ENCODE measurements at places on chromosomes 5 and 9.

- DNase-seq: no peak
Measured at GRCh38 chr9:28503573-28503972, 930.3 kb upstream of the C9orf72 start.

DNA sequence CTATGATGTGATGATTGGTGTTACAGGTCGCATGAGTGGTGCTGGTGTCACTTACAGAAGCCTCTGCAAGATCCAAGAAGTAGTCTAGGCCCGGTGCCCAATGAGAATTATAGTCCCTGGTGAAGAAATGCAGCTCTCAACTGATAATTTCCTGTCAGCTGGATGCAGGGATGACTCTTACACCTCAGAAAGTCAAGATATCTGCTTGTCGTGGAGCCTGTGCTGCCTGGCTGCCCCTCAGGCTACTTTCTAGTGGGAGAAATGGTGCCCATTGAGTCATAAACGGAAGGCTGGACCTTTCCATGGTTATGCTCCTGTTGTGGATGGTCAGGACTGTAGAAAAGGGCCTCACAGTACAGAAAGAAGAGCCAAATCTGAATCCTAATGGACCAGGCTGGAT lies 46.8 kb upstream of the NXNL2 start:
- no peak for DNase-seq

DNA sequence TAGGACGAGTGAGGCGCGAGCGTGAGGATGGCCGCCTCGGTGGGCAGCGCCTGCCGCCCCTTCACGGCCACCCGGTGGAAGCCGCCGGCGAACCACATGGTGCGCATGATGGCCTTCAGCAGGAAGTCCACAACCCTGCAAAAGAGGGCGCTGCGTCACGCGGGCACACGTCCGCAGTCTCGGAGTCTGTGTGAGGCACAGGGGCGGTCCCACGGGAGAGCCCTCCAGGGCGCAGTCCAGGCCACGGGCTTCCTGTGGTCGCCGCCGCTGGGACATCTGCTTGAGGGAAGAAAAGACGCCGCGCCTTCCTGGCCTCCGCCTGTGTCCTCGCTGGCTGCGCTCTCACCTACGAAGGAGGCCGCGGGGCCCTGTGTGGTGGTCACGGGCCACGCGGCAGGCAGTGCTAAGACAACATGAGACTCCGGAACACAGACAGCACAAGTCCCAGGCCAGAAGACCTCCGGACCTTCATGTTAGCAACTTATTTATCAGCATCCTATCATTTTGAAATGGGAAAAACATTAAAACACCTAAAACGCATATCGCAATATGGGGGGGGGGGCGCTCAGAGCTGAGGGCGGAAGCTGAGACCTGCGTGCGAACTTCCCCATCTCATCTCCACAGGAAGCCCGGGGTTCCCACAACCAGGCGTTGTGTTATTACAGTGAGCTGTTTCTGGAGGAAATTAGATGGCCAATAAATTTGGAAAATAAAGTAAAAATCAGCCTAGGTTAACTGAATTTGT lies 28.8 kb downstream of the LPCAT1 start:
- no peak for DNase-seq

DNA sequence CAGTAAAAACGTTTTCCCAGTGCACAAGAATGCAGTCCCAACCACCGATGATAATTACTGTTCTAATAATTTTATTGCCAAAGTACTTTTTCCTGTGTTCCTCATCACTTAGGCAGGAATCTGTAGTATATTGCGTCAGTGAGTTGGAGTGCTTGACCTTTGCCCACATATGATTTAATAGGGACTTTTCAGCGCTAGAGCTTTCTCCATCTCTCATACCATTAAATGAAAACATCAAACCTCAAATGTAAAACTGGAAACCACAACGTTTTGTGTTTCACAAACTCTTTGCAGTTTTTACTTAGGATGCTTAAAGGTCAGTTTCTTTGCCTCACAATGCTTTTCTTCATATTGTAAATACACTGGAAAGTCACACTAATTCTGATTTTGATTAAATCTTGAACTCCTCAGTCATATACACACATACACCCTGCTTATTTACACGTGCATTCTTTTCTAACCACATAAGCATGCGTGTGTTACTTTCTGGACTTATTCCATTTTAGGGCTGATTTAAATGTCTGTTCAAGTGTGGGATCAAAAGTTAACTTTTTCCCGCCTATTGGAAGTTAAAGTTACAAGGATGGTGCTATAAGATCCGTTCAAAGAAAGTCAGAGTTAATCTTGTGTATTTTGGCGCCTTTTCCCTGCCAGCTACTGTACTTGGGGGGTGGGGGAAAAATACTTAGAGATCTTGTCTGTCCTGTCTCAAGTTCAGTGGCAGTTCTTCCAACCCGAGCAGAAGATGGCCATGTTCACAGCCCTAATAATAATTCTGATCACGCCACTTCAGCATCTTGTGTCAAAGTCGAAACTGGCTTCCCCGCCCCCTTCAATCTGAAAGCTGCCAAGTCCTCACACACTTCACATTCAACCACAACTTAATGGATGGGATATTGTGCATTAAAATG lies 6.6 kb upstream of the NFIB start:
- DNase-seq: no peak

GRCh38 chr5:176383248-176383905 lies 5.0 kb downstream of the NOP16 start:
- no peak for DNase-seq

GRCh38 chr9:97484134-97484533 lies 17.3 kb upstream of the TMOD1 start:
- no peak for DNase-seq

- DNase-seq: no peak
Measured at GRCh38 chr9:93223260-93224180, 39.6 kb downstream of the WNK2 start.

DNA sequence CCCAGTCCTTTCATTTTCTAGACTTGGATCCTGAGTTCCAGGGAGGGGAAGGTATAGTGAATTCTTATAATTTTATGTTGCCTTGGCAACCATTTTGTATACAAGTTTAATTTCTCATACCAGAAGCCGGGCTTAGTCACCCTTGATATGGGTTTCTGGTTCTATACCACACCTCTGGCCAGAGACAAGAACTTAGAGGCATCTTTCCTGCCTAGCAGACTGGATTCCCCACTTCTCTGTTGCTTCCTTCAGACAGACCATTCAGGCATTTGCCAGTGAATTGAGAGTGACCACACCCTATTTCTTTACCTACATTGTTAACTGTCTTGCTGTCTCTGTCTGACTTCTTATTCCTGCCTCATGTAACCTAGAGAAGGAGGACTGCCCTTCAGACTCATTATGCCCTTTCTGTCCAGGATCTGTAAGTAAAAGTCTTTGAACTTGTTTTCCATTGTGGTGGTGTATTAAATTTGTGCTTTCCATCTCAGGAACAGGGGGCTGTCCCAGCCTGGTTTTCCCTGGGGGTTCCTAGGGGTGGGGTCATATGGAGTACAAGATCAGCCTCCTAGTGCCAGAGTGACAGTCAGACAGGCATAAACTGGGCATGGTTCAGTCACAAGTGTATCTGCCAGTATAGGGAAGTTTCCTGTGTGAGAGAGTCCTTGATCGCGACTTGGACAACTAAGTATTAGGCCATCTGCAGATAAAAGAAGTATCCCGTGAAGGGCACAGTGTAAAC lies 27.4 kb downstream of the TNFSF8 start:
- DNase-seq: no peak

DNA sequence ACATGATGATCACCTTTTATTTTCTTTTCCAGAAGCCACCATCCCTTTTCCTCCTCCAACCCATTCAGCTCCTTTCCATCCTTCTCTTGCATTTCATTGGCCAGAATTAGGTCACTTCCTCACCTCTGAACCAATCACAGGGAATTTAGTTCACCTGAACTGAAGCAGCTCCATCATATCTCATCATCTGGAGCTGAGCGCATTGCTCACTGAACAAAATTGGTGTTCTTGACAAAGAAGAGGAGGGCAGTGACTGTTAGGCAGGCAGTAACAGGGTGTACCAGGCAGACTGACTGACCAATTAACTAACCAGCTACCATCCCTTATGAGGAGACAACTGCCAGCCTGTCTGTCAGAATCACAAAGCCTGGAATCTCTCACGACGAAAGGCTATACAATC lies 1.8 kb upstream of the ZNF354A start:
- DNase-seq: no peak

DNA sequence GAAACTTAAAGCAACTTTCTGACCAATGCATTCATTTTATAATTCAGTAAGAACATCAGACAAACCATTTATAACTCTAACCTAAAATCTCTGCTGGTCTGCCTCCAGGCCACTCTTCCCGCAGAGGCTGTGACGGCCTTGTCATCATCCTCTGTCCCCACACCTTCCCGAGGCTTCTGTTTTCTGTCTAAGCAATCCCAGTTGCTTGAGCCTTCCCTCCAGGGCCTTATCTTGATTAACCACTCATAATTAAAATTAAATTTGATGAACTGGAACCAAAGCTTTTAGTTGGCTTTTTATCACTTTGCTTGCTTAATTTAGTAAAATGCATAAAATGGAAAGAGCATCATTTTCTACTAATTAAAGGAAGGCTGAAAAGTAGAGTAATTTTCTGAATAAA lies 312.4 kb downstream of the DIRAS2 start:
- no peak for DNase-seq

DNA sequence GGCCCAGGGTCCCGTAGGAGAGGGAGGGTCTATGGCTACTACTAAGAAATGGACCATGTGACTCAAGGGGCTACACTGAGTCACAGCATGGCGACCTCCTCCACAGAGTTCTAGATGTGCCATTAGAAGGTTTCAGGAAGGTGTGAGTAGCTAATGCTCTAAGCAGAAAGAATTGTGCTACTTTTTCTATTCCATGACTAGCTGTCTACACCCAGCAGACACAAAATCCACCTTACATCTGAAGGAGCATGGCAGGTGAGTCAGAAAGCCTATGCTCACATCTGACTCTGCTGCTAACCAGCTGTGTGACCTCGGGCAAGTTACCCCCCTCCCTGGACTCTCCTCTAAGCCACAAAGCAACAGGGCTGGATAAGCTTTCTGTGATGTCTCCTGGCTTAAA lies 14.4 kb upstream of the MEIKIN start:
- DNase-seq: no peak

GRCh38 chr5:81638471-81638870 lies 112.4 kb downstream of the SSBP2 start:
- no peak for DNase-seq

DNA sequence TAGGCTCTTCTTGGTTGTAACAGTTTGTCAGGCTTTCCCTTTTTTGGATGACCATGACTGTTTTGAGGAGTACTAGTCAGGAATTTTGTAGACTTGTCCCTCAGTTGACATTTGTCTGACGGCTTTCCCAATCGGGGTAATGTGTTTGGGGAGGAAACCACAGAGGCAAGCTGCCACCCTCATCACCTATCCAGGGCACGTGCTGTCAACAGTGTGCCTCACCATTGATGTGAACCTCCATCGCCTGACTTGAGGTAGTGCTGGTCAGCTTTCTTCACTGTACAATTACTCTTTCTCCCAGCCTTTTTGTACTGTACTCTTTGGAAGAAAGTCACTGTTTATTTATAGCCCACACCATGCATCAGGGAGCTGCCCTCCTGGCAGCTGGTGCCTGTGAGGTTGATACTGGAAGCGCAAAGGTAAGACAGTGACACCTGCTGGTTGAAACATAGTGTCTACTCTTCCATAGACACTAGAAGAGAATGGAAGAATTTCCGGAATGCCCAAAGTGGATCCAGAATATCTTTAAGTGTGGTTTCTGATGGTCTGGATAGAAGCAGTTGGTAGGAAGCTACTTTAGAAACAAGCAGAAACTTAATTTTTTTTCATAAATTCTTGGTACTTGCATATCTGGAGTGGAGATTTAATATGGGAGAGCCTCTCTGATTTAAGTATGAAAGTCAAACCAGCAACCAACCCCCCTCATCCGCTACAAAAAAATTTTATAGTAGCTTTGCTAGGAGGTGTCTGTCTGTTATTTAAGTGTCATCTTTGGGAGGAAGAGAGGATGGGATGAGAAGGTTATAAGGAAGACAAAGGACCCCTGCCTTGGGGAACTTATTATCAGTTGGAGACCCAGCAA lies 69.3 kb downstream of the SNX30 start:
- no peak for DNase-seq

- DNase-seq: peak; percentile 31
Measured at GRCh38 chr9:87678650-87679355, 47.1 kb upstream of the CTSL start.

- no peak for DNase-seq
Measured at GRCh38 chr9:131727184-131727759, 12.6 kb downstream of the RAPGEF1 start.

DNA sequence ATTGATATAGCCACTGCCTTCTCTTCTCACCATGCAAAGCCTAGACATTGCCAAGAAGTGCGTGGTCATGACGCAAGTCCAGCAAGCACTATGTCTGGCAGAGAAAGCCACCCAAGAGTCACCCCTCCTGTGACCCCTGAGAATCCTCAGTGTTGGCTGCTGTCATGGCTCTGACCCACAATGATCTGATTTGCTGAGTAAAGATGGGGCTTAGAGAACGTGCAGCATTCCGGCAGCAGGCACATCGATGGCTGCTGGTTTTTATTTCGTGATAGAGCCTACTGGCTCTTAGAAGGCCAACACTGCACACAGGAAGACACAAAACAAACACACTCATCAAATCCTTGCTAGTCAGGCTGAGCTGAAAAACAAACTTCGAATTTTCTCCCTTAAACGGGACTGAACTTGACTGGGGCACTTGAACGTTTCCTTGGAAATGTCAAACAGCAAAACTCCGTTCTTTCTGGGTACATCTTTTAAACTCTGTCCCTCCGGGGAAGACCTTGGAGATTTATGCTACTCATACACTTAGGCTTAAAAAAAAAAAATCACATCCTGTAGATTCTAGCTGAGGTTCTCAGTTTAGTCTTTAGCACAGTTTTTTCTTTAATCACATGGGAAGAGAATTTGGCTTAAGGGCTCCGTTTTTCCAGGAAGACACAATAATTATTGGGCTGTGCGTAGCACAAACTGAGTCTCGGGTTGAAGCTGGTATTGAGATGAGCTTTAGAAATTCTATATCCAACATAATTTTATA lies 88.2 kb upstream of the BASP1 start:
- no peak for DNase-seq

- DNase-seq: no peak
Measured at GRCh38 chr9:132753593-132753880, 83.3 kb downstream of the GTF3C4 start.

- DNase-seq: no peak
Measured at GRCh38 chr9:134942788-134943184, 25.1 kb upstream of the FCN1 start.

DNA sequence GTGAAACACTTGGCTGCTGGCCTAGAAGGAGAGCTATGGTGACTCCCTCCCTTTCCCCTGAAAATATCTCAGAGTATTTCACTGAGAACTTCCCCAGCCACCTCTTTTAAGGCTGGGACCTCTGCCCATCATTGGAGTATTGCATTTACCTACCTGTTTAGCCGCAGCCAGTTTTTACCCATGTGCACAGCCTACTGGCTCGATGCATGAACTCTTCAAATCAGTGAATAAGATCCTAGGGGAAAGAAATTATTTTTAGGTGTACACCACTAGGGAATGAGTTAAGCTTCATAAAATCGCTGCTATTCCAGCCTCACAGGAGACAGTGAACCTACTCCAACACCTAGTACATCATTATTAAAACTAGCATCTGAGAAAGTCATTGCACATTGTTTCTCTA lies 16.8 kb upstream of the FAM174A start:
- DNase-seq: no peak

Measured in breast epithelium (tissue), 4 donors.